ENCODE measurements at places on chromosomes 6 and 20.

DNA sequence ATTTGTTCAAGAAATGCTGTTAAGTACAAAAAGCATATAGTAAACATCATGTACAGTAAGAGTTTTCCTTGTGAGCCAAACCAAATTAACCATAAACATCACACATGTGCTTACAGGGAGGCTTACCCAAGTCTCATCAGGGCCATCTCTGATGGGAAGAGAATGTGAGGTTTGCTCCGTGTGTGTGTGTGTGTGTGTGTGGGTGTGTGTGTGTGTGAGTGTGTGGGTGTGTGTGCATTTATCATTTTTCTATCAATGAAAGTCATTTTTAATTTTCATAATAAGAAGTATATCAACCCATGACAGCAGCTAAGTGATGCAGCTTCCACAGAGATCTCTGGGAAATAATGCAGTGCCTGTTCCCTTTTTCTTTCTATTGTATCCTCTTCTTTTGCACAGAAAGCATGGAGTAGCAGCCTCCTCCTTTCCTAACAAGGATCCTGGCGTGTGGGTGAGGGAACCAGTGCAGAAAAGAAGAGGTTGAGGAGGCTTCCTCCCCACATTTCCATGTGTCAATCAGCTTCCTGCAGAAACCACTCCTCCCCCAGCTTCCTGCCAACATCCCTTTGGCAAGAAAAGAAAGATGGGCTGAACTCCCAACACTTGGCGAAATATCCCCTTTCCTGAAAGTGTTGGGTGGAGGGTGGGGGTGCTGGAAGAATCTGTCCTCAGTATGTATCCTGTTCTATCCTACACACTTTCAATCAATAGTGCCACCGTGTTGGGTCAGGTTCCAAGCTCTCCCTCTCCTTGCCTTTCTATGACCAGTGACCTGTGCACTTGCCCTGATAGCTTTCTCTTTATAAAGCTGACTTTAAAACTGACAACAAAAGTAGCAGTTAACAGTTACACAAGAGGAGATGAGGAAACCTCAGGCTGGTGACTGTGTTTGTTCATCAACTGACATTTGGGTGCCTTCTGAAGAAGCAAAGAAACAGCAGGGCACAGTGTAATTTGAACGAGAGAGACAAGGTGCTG is 251.8 kb upstream of the CITED2 start:
- no peak for DNase-seq

GRCh38 chr6:168022488-168023321 is 25.2 kb downstream of the KIF25 start:
- DNase-seq: no peak

DNA sequence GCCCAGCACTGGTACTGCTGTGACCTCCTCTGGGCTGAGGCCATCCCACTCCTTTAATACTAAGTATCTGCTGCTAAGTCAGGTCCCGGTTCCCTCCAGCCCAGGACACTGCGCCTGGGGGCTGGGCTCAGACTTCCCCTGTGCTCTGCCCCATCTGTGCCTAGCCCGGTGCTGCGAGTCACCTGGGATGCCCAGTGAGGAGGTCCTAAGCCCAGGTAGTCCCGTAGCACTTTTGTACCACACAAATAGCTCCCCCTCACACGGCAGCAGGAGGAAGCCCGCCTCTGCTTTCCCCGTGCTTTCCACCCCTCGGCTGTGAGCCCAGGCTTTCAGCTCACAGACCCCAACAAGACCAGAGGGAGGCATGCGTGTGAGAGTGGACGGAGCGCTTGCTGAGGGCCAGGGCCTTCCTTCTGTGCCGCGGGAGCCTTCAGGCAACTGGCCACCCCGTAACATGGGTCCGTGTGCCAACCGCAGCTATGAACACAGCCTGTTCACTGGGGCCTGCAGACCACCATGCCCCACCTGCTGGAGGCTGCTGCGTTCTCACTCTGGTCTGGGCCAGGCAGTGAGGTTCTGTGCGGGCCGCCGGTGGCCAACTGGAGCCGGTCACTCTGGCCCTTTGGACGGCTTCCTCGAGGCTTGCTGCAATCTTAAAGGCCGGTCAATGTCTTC is 79.9 kb upstream of the MPC1 start:
- no peak for DNase-seq

- DNase-seq: no peak
These were observed 214.6 kb upstream of the CDH4 start for GRCh38 chr20:61037498-61037897.

GRCh38 chr20:11459090-11459890 is 458.4 kb upstream of the BTBD3 start:
- DNase-seq: no peak

DNA sequence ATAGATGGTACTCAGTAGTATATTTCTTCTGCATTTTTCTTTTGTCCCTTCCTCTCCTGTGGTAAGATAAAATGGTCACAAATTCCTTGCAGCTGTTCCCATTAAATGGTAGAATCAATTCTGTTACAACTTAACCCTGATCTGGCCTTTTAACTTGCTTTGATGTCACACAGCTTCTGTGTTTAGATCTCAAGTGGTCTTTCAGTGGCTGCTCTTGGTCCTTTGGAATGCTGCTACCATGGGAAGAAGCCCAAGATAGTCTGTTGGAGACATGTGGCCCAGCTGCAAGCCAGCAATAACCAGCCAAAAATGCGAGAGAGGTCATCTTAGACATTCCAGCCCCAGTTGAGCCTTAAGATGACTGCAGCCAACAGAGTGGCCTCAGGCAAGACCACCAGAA is 429.7 kb downstream of the KIF16B start:
- DNase-seq: no peak

GRCh38 chr20:22403632-22404361 is 180.6 kb downstream of the FOXA2 start:
- DNase-seq: no peak

- DNase-seq: no peak
These were observed 92.7 kb downstream of the PREX1 start for GRCh38 chr20:48735112-48735511.

- DNase-seq: no peak
These were observed 48.7 kb downstream of the KCTD20 start for GRCh38 chr6:36491378-36491965.

DNA sequence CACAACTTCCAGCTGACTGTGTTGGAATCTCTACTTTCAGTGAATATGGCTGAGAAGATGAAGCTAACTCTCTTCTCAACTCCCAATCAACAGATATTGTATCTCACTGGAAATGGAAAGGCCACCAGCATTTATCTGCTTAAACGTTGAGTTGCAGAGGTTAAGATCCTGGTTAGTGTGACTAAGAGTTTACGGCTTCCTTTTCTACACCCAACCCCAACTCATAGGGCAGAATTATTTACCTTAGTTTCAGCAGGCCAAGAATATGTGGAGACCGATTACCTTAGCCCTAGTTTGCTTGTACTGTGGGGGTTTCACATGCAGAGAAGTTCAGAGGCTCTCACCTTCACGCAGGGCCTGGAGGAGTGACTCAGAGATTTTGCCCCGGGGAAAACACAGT is 1026.6 kb downstream of the EYS start:
- no peak for DNase-seq

DNA sequence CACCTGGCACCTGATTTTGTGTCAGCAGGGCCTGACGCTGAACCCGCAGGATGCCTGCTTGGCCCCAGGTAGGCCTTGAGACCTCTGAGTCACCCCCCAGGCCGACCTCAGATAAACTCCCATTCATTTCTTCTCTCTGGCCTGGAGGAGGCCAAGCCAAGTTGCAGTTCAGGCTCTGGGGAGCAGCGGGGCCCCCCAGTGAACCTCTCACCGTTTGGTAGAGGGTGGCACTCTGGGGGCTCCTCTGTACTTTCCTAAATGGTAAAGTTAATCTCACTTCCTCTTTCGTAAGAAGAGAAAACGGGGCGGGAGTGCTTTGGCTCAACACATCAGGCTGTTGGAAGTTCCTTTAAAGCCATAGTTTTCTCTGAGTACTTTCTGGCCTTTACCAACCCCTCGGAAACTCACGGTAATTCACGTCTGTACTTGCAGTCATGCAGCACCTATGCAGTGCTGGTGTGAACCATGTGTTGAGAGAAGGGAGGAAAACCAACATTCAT is 2.8 kb downstream of the SIRPA start:
- DNase-seq: peak; percentile 8

- no peak for DNase-seq
These were observed 300.1 kb downstream of the TFAP2B start for GRCh38 chr6:51118792-51119191.

DNA sequence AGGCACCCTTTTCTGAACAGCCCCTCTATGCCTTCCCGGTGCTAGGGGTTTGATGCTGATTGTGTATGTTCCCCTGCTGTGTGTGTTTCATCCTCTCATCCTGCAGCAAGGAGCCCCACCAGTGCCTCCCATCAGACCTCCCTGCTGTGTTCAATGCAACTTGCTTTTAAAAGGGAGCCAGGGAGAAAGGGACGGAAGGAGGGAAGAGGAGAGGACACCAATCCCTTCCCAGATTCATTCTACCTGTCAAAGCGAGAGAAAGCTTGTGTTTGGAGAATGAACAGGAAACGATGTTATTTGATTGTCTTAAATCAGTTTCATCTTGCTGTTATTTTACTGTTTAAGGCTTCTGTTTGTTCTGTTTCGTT is 259.2 kb downstream of the ADGB start:
- DNase-seq: no peak

DNA sequence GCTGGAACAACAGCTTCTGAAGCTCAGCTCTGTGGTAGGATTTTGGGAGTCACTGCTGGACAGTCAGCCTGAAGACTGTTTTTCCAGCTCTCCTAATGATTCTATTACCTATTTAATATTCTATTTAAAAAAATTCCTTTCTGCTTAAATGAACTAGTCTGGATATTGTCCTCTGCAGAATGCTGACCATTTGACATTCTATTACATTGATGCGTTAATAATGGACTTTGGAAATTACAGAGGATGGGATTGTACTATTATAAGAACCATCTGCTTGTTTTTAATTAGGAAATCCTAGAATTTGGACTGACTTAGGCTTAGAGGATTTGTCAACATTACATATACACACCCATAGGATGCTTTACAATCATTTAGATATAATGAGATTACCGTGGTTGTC is 19.7 kb downstream of the LRP11 start:
- DNase-seq: no peak

DNA sequence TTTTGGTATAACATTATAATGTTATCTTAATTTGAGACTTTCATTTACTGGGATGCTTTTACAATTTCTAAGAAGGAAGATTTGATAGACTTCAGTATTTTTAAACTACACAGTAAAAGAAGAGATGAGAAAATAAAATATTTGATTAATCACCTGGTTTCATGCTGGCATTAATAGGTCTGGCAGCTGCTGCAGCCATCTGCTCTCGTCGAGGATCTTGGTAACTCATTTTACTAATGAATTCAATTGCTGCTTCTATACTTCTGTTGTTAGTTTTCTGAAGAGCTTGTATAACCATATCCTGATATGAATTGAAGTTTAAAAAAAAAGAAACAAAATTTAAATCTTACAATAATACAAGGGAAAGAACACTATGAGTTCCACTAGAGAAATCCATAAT is 23.0 kb downstream of the LATS1 start:
- DNase-seq: no peak

GRCh38 chr20:38195521-38195920 is 30.5 kb upstream of the TGM2 start:
- no peak for DNase-seq

DNA sequence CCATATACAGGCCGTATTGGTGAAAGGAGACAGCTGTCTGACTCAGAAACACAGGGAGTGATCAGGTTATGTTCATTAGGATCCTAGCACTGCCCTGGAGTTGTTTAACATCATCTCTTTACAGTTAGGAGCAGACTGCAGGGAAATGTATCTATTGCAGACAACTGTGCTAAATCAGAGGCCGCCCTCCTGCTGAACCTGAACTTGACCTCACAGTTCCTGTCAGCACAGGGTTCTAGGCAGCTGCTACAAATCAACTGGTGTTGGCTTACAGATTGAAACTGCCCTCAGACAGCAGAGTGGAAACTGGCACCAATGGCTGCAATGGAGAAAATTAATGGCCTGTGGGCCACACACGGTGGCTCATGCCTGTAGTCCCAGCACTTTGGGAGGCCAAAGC is 3.7 kb upstream of the RPP40 start:
- no peak for DNase-seq

GRCh38 chr20:62350098-62350628 is 16.9 kb downstream of the LAMA5 start:
- no peak for DNase-seq

DNA sequence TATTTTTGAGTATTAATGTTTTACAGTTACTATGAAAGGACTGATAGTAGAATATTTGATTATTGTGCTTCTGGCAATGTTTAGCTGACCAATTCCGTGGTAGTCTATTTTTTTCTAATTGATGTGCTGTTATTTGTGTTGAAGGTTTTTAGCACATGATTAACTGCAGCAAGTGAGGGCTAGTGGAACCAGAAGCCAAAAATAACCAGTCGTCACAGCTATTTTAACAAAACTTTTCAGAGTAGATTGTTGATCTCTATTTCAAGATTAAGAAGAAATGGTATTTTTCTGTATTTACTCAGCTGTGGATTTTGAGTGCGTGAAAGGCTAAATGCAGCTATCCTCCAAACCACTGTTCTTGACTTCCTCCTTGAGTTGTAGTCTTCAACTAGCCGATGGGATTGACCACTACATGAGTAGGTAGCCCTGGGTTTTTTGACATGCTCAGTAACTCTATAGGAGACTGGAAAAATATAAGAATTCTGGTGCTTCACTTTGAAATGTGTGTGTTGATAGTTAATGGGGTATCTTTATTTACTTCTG is 258.0 kb downstream of the ZFAND3 start:
- DNase-seq: no peak

DNA sequence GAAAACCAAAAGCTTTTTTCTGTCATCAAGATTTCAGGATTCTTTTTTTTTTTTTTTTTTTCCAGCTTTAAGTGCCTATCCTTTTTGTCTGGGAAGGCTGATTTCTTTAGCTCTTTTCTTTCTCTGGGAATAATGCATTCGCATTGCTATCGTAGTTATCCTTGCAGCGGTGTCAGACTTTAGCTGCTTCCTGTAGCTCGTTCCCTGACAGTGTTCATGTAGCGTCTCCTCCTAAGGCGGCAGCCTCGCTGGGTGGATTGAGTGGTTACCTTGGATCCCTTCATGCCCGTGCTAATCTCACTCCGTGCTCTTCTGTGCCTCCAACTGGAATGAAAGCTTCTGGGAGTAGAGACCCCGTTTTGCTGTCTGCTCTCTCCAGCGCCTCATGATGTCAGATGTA is 43.1 kb downstream of the UST start:
- no peak for DNase-seq

DNA sequence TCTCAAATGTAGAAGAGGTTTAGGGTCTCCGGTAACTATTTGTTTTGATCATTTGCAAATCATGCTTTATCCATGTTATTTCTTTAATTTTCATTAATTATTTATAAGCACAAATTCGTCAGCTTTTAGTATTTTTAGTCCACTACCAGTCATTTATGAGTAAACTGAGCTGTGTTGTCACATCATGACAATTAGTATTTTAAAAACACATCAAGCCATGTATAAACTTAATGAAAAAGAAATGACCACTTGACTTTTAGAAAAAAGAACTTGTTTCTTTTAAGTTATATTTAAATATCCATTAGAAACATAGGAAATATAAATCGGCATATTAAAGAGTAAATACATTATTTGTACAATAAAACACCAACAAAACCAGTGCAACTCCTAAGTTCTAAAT is 2.8 kb downstream of the NKX2-4 start:
- no peak for DNase-seq

- DNase-seq: no peak
These were observed 404.1 kb upstream of the ID4 start for GRCh38 chr6:19432966-19433498.

All from CD4-positive, alpha-beta T cell treated with Interleukin-4 for 4 hours (primary cell).